ENCODE measurements at places on chromosomes 6 and 20.

DNA sequence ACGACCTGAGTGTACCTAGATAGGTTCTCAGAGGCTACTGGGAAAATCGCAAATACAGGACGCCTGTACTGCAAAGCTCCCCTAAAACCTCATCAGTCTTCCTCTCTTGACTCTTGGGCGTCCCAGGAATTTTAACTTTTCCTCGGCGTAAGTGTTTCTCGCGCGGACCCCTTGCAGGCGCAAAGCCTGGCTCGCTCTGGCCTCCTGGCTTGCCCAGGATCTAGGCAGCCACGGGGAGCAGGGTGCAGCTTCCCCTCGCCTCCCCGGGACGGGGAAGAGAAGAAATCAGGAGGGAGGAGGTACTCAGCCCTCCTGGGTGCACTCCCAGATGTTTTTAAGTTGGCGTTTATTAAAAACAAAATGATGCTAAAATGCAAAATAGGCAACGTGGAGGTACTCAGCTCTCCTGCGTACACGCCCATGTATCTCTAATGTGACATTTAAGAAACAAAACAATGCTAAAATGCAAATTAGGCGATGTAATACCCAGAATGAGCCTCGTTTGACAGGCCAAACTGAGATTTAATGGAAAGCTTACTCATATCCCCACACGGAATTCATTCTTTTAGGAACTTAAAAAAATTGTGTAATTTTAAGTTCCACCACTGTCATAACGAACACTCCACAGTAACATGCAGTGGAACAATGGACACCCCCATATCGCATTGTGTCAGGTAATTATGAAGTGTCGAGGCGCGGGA, 1.6 kb upstream of the SOBP start:
- DNase-seq = no peak

DNA sequence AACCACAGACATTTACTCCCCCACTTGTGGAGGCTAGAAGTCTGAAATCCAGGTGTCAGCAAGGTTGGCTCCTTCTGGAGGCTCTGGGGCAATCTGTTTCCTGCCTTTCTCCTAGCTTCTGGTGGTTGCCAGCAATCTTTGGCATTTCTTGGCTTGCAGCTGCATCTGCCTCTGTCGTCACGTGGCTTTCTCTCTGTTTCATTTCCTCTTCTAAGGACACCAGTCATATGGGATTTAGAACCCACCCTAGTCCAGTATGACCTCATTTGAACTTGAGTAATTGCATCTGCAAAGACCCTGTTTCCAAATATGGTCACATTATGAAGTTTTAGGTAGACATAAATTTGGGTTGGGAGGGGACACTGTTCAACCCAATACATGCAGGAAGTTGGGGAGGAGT, 56.2 kb upstream of the EPB41L1 start:
- no peak for DNase-seq

DNA sequence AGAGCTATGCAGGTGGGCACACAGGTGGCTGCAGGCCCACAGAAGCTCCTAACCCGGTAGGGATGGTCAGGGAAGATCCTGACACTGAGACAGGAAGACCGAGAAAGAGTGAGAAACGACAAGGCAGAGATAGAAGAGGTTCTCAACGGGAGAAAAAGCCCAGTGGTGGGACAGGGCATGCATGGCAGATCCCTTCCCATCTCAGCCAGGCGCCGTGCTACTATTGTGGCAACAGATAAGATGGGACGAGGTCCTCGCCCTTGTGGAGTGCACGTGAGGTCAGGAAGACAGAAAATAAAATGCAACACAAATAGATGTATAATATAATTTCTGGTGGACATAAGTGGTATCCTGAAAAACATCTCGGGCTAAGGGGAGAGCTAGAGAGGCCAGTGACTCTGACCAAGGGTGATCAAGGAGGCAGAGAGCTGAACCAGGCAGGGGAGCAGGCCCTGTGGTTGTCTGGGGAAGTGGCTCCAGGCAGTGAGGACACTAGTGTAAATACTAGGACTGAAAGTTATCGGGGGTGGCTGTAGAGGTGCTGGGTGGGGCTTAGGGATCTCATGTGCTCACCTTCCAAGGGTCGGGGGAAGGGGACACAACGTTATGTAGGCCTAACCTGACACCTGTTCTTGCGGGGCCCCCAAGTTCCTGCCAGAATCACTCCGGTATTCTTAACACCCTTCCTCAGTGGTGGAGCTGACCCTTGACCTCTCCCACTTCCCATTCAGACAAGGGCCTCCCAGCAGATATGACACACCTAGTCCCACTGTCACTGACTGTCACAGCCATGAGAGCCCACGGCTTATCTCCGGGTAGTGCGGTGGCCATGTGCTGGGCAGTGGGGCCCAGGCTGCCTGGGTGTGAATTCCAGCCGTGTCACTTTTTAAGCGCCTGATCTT, 1.0 kb downstream of the SRXN1 start:
- DNase-seq = no peak

DNA sequence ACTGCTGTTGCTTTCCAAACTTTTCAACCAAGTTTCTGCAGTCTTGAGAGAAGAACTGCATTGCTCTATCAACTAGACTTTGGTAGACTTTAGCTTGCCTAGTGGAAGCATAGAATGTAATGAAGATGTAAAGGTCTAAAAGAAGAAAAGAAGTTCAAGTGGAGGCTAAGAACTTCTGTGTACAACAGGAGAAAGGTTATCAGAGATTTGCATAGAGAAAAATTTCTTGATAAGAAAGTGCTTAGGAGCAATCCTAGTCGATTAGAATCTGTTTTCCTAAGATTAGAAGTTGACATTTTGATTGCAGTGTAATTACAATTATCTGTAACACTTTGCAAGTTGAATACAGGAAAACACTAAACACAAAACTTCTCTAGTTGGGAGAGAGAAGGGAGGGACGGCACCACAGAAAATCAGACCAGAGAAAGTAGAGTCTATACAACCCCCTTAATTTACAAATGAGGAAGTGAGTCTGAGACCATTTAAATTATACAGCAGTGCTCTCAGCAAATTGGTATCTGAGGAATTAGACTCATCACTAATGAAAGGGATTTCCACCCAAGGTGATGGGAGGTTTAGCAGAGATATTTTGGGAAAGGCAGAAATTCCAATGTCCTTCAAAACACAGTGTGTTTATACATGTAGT, 194.3 kb upstream of the MARCKS start:
- DNase-seq = no peak

GRCh38 chr6:147341486-147341885, 137.3 kb downstream of the STXBP5 start:
- no peak for DNase-seq

DNA sequence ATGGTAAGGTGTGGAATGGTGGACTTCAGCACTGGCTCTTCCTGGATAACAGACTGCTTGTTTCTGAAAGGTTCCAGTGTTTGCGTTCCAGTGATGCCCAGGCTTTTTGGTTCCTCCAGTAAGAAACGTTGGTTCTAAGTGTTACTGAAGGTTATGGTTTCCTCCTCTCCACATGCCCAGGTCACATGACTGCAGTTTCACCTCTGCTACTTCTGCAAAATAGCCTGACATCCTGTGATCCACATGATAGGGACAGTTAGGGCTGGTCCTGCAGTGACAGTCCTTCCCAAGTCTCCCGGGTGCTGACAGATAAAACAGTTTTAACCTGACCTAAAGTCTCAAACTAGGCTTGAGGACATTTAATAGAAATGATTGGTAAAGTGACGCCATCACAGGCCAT, 132.2 kb upstream of the CST7 start:
- no peak for DNase-seq

DNA sequence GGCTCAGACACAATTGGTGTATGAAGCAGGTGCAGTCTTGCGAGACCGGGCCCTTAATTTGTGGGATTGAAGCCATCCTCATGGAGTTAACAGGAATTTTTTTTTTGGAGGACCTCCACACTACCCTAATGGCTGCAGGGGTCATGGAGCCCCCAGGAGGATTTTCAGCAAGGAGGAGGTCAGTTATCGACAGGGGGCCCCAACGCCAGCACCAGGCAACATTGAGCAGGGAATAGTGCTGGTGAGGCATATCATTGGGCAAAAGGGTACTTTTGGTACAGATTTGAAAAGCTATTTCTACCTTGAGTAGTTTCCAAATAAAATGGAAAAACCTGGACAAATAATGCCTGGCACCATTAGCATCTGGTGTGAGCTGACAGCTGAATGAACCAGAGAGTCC, 6.7 kb downstream of the FAM50B start:
- no peak for DNase-seq

DNA sequence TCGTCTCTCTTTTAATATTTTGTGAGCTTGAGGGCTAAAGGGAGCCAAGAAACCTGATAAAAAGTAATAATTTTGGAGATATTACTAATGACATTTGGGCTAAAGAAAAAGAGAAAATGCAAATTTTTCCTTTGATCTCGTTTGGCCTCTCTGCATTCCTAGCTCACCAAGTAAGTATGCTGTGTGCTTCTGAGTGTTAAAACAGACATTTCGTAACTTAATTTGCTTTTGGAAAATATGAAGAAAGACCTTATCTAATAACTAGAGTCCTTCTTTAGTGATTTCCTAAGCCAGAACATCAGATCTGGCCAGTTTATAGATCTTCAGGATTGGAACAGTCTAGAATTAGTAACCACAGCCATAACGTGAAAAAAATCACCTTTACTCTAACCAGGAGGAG, 872.9 kb upstream of the SLC35B3 start:
- DNase-seq = no peak

DNA sequence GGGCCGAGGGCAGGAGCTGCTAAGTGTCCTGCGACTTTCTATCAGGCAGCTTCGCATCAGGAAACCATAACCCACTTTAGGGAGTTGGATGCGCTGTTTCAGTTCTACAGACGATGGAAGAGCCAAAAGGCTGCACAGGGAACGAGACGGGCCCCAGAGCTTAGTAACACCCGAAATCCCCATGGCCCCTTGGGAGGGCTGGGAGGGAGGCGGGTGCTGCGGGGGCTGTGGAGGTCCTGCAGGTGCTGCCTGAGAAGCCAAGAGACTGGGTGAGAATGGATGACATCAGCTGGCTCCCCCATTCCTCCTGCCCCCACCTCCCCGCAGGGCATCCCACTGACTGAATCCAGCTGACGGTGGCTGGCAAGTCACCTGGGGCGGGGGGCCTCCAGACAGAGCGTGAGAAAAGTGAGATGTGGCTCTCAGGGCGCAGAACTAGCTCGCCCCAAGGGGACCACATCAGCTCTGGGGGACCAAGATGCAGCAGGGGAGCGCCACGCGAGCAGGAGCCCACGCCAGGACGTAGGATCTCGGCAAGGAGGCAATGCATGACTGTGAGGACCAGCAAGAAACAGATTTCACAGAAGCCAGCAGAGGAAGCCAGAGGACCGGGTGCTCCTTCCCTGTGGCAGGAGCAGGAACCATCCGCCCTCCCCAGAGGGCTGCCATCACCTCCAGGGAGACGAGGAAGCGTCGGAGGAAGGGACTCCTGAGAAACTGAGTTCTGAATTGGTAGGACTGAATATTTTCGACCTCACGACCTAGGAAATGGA, 36.8 kb downstream of the PNLDC1 start:
- DNase-seq = no peak

DNA sequence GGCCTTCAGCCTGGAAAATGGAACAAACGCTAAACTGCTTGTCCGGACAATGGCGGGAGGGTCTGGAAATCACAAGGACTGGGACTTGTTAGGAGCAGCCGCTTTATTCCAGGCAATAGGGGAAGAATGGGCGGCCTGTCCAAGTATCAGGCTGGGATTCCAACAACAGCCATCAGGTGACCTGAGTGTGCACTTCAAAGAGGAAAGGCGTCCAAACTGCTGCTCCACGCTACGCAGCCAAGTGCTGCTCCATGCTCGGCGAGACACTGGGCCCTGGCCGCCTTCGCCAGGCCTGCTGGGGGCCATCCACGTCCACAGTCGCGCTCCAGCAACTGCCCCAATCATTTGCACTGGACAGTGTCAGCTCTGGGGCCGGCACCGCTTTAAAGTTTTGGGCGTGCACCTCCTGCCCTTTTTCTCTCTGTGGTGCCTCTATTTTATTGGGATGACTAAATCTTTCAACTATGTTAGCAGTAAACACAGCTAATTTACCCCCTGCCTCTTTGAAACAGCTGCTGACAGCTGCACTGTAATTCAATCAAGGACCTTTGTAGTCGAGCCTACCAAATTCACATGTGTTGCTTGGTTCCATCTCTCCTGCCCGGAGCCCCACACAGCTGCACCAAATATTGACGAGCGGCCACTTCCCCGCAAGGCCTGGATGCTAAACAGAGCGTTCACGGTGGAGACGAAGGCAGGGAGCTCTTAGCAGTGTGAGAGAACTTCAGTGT, 98.3 kb downstream of the BMP7 start:
- DNase-seq = no peak

DNA sequence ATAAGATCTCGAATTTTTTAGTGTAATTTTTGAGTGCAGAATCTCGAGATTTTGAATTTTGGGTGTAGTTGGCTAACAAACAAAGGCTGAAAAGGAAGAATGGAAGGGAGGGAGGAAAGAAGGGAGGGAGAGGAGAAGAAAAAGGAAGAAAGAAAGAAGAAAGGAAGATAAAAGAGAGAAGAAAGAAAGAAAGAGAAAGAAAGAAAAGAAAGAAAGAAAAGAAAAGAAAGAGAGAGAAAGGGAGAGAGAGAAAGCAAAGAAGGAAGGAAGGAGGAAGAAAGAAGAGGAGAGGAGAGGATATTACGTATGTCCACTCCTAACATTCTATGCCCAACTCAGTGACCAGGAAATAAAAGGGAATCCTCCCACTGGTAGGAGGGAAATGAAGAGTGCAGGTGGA, 169.6 kb downstream of the TBXT start:
- DNase-seq = no peak

- no peak for DNase-seq
These were observed 400.6 kb downstream of the ESR1 start for GRCh38 chr6:152207915-152208714.

DNA sequence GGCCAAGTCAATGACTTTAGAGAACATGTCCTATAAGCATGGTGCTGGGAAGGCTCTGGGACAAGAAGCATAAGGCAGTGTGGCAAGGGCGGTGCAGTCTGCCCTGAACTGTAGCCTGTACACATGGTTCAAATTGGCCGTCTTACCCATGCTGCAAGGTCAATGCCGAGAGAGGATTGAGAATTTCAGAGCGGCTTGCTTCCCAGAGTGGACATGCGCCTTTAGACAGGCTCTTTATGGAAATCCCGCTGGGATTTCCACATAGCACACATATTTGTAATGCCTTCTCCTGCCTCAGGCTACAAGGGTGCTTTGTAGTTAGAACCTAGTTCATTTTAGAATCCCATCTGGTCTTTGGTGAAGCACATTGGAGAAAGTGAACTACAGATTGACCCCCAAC, 36.1 kb upstream of the CEP162 start:
- no peak for DNase-seq

DNA sequence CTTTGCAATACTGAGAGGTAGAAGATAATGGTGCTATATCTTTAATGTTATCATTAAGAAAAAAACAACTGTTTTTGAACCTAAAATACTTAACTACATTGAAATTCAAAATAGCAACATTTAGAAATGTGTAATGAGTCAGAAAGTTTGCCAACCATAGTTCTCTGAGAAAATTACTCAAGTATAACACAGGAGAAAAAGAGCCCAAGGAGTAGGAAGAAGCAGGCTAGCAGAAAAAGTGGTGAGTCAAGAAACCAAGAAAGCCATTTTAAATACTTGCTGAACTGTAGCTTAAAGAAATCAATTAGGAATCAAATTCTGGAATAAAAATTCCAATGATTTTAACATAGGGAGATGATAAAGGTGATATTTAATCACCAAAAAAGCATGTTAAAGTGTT, 181.0 kb upstream of the RSPO3 start:
- no peak for DNase-seq

- no peak for DNase-seq
These were observed 101.4 kb downstream of the LRFN2 start for GRCh38 chr6:40485795-40486194.

Data from effector CD4-positive, alpha-beta T cell (primary cell).